Activated naive CD4-positive, alpha-beta T cell treated with anti-CD3 and anti-CD28 coated beads for 36 hours (primary cell): ENCODE measurements at places on chromosomes 2 and 18. TPM values are rescaled to one million over a fixed set of nuclear protein-coding genes. Genes with fewer than 3 reads are reported as not detected.

INO80D gene
- total RNA-seq: 14.8 TPM

RESP18 gene
- not detected for total RNA-seq

DNA sequence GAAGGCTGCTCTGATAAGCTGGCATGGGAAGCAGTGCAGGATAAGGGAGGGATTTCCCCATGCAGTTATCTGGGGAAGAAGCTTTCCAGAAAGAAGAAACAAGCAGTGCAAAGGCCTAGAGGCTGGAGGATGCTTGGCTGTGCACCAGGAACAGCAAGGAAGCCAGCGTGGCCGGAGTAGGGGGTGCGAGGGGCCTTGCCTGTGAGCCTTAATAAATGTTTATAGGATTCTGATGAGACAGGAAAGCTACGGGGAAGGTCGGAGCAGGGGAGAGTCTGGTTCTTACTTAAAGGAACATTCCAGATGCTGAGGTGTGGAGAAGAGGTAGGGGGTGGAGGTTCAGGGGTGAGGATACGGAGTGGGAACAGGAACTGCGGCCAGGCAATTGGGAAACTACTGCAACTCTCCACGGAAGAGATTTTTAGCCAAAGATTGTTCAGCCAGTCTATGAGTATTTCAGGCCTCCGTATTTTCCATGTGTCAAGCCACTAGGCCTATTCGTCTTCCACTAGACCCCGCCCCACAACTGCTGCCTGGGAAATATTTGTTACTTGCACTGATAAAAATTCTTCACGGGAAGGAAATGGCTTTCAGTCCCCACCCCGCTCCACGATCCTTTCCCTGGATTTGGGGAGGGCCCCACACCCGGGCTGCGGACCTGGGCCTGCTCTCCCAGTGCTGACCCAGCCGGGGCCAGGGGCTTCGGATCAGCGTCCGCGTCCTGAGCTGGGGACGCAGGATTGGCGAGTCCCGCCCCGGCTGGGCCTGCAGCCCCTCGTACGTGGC, 516 bp downstream of the EIF2AK2 start:
- H3K4me3 ChIP-seq: peak overlapping the region; percentile 86
- peaks cover 26% of the 10 kb centered on the region for H3K36me3 ChIP-seq
- H3K27me3 ChIP-seq: no peaks in the 10 kb centered on the region

GRCh38 chr2:211061612-211062296, 505.4 kb downstream of the CPS1 start:
- no peaks in the 10 kb centered on the region for H3K4me1 ChIP-seq
- no peak overlapping the region for H3K4me3 ChIP-seq
- H3K27me3 ChIP-seq: no peaks in the 10 kb centered on the region
- H3K36me3 ChIP-seq: no peaks in the 10 kb centered on the region

DNA sequence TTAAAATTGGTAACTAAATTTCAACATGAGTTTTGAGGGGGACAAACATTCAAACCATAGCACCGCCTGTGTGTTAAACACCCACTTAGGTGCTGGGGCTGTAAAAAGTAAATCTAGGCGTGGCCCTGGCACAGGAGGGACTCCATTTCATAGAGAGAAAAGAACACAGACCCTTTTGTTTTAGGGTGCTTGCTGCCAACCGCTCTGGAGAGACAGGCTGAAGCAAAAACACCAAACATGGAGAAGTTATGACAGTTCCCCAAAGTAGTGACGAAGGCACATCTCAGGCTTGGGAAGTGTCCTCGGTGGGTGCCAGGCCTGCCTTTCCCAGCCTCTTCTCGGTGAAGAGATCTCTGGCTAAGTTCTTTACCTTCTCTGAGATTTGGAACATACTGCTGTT, 5.1 kb downstream of the ACTG2 start:
- no peak overlapping the region for H3K4me3 ChIP-seq
- no peaks in the 10 kb centered on the region for H3K27me3 ChIP-seq
- no peak overlapping the region for H3K27ac ChIP-seq

DNA sequence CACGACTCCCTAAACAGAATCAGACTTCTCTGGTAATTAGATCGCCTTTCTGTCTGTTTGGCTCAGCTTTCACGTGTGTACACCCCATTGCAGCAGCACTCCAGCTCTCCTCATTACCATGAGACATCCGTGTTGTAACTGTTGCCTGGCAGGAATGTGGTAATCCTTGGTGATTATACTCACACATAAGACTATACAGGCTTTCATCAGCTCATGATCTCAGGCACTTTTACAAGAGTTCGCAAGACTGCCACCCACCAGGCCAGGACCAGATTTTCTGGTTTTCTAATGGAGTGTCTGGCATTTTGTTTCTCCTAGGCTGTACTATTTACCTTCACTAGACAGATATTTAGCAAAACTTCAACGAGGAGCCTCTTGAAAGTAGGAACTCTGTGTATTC, 50.2 kb downstream of the ACVR1 start:
- no peaks in the 10 kb centered on the region for H3K27me3 ChIP-seq
- no peak overlapping the region for H3K27ac ChIP-seq
- H3K36me3 ChIP-seq: peaks cover 14% of the 10 kb centered on the region
- peaks cover 13% of the 10 kb centered on the region for H3K4me1 ChIP-seq

- no peak overlapping the region for H3K4me3 ChIP-seq
- peaks cover 6% of the 10 kb centered on the region for H3K27me3 ChIP-seq
- no peak overlapping the region for H3K27ac ChIP-seq
- no peak for DNase-seq
- no peaks in the 10 kb centered on the region for H3K36me3 ChIP-seq
Observed at GRCh38 chr18:10010611-10011015, 96.8 kb downstream of the VAPA start.

DNA sequence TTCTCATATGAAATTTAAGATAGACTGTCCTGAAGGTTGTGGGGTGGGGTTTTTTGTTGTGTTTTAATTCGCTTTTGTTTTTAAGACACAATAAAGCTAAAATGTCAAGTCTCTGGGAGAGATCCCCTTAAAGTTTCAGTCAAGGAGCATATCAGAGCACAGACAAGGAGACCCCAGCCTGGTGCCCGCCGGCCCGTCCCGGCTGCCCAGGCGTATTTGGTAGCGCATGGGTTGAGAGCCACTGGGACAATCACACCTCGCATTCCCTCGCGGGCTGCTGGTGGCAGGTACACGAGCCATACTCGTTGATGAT, 2.6 kb downstream of the LRRTM1 start:
- no peak for DNase-seq
- peaks cover 1% of the 10 kb centered on the region for H3K36me3 ChIP-seq
- no peak overlapping the region for H3K4me3 ChIP-seq
- H3K27ac ChIP-seq: no peak overlapping the region

DNA sequence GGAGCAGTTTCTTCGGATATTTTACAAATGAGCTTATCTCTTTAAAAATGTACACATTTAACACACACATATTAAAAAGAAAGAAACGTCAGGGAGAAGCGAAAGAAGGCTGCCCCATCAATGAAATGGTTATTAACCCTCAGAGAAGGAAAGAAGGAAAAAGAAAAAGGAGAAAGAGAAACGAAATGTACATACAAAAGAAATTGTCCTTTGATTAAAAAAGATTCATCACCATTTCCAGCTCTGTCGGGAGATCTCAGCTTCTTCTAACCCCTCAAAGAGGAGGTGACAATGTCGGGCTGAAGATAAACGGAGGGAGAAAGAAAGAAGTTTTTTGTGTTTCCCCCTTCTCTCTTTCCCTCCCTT, 1.5 kb downstream of the IKZF2 start:
- no peak overlapping the region for H3K27ac ChIP-seq
- DNase-seq: no peak
- H3K4me3 ChIP-seq: peak overlapping the region; percentile 71

DNA sequence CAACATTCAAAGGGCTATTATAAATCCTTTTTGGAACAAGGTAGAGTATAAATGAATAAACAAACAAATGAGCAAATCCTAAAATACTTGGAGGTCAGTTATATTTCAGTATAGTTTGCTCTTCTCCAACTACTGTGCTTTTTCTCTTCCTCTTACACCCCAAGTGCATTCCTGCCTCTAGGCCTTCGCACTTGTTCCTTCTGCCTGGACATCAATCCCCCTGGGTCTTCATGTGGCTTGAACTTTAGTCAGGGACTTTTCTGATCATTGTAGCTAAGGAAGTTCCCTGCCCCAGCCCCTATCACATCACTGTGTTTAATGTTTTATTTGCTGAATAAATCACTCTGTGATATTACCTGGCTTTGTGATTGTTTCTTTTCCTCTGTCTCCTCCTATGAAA, 418.2 kb upstream of the HNRNPA3 start:
- H3K36me3 ChIP-seq: no peaks in the 10 kb centered on the region
- H3K4me3 ChIP-seq: no peak overlapping the region
- H3K27ac ChIP-seq: no peak overlapping the region

- no peak overlapping the region for H3K27ac ChIP-seq
- H3K36me3 ChIP-seq: no peaks in the 10 kb centered on the region
- H3K4me1 ChIP-seq: peaks cover 7% of the 10 kb centered on the region
Observed at GRCh38 chr18:48133671-48134251, 203.3 kb upstream of the SMAD2 start.

DNA sequence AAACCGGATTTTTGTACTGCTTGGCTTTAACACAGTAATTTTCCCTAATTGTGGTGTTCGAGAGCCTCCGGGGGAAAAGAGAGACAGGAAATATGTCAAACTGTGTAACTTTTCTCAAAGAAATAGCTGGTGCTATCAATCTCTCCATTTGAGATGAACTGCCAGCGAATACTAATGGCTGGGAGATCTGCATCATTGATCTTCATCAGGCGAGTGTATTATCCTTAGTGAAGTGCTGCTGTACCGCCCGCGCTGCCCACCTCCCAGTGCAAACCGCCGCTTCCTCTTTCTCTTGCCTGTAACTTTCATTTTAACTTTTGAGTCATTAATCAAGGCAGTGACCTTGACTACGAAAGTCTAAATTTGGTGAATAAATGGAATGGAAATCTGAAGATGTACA, 246.1 kb upstream of the ST6GAL2 start:
- no peaks in the 10 kb centered on the region for H3K36me3 ChIP-seq
- no peak overlapping the region for H3K4me3 ChIP-seq
- H3K4me1 ChIP-seq: no peaks in the 10 kb centered on the region
- H3K27me3 ChIP-seq: no peaks in the 10 kb centered on the region

- H3K4me3 ChIP-seq: no peak overlapping the region
- no peak overlapping the region for H3K27ac ChIP-seq
- peaks cover 56% of the 10 kb centered on the region for H3K27me3 ChIP-seq
Observed at GRCh38 chr2:144512891-144513351, 7.0 kb downstream of the ZEB2 start.

GRCh38 chr2:104874230-104874629, 20.3 kb downstream of the POU3F3 start:
- H3K4me1 ChIP-seq: peaks cover 9% of the 10 kb centered on the region
- H3K27me3 ChIP-seq: peaks cover 66% of the 10 kb centered on the region
- no peaks in the 10 kb centered on the region for H3K36me3 ChIP-seq
- no peak overlapping the region for H3K27ac ChIP-seq

- no peaks in the 10 kb centered on the region for H3K27me3 ChIP-seq
- no peak overlapping the region for H3K27ac ChIP-seq
- H3K36me3 ChIP-seq: peaks cover 41% of the 10 kb centered on the region
- DNase-seq: no peak
- no peak overlapping the region for H3K4me3 ChIP-seq
Observed at GRCh38 chr18:3455907-3456685, 6.1 kb downstream of the TGIF1 start.

DNA sequence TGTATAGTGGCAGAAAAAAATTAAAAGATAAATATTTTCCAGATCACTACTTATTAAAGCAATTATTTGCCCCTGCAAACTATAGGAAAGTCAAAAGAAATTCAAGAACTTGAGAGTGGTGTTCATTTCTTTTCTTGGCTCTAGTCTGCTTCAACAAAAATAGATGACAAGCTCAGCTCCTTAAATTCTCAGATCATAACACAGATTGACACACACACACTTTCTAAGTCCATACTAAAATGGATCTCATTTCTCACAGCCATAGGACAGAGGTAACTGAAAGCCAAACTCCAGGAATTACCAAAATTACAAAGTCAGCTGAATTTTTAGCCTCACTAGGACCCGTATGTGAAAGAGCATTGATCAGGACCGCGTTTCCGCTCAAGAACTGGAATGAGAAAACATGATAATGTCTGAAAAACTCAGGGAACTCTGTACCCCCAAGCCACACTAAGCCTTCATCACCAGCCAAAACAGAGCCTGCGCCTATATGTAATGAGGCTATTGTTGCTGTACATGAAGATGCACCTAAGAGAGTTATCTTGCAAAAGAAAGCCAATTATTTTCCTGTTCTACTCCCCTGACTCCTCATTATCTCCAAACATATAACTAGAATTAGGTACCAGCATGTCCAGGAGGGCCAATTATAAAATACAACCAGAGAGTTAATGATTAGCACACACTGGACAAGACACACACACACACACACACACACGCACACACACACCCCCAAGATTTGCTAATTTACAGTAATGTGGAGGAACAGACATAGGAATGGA, 16.5 kb upstream of the EFR3B start:
- peaks cover 2% of the 10 kb centered on the region for H3K27me3 ChIP-seq
- no peak overlapping the region for H3K27ac ChIP-seq
- H3K36me3 ChIP-seq: no peaks in the 10 kb centered on the region
- DNase-seq: no peak
- no peak overlapping the region for H3K4me3 ChIP-seq
